Naive thymus-derived CD4-positive, alpha-beta T cell (primary cell): ENCODE measurements at places on chromosomes 2 and 18. TPM values are rescaled to one million over a fixed set of nuclear protein-coding genes. Genes with fewer than 3 reads are reported as not detected.

Gene MC2R
- total RNA-seq = not detected

Gene PROC
- not detected for total RNA-seq

Gene GAREM1
- total RNA-seq = 0.13 TPM

DNA sequence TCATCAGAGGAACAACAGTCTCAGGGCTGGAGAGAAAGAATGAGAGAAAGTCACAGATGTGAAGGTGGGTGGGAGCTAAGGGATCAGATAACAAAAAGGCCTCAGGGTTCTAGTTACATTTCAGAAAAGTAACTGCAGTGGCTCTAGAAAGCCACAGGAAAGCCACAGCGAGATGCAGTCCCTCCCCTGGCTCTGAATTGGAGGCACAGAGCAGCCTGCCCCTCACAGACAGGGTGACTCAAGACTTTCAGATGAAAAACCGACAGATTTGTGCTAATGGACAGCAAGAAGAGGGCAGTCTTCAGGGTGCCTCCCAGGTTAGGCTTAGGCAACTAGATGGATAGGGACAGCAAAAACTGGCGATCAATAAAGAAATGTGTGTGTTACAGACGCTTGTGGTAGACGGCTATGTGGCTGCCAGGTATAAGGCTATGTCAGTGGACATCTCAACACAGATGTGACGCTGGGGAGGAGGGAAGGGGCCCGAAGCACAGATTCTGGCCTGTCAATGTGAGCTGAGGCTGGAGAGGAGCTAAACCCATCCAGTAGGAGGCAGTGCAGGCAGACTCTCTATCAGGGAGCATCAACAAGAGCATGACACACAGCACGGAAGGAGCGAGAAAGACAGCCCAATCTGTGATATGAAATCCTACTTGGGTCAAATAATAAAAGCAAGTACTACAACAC lies 26.2 kb downstream of the UNC50 start:
- H3K4me1 ChIP-seq = peaks cover 46% of the 10 kb centered on the region
- peaks cover 74% of the 10 kb centered on the region for H3K36me3 ChIP-seq
- H3K27ac ChIP-seq = peak overlapping the region; percentile 56
- no peak overlapping the region for H3K4me3 ChIP-seq
- no peak for DNase-seq

DNA sequence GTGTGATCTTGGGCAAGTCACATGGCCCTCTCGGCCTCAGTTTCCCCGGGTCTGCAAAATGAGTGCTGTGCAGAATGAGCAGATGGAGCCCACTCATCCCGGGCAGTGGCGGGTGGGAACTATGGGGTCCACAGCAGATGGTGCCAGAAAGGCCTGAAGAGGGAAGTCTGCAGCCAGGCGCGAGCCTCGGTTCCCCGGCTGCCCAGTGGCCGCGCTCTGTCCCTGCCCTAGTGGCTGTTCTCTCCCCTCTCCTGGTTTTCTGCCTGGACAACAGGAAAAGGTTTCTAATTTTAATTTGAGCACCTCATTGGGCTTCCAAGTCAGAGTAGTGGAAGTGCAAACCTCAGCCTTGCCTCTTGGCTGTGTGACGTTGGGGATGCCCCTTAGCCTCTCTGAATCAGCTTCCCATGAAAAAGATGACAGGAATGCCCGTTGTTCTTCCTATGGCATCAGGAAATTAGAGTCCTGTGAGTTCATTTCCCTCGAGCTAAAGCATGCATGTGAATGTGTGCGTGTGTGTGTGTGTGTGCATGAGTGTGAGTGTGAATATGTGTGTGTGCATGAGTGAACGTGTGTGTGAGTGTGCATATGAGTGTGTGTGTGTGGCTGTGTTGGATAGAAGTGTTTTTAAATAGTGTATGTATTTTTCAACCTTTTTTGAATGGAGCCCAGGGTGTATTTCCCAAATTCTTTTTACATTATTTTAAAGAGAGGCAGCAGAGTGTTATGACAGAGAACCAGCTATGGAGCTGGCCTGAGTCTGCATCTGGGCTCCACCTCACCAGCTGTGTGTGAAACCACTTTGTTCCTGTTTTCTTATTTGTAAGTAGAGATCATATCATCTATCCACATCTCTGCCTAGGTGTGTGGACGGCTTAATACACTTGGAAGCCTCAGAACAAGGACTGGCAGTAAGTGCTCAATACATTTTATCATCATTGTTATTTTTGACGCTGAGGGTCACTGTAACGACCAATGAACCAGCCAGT lies 41.3 kb downstream of the RRM2 start:
- no peak overlapping the region for H3K4me3 ChIP-seq
- H3K36me3 ChIP-seq = no peaks in the 10 kb centered on the region
- H3K27ac ChIP-seq = no peak overlapping the region
- H3K27me3 ChIP-seq = no peaks in the 10 kb centered on the region

GRCh38 chr2:10392951-10393639 lies 55.0 kb downstream of the ODC1 start:
- H3K27me3 ChIP-seq = no peaks in the 10 kb centered on the region
- peaks cover 4% of the 10 kb centered on the region for H3K4me1 ChIP-seq
- no peak overlapping the region for H3K4me3 ChIP-seq
- H3K27ac ChIP-seq = no peak overlapping the region
- DNase-seq = no peak

GRCh38 chr2:212928681-212929080 lies 222.7 kb downstream of the IKZF2 start:
- no peak overlapping the region for H3K4me3 ChIP-seq
- DNase-seq = no peak
- H3K27me3 ChIP-seq = no peaks in the 10 kb centered on the region
- H3K27ac ChIP-seq = no peak overlapping the region
- H3K4me1 ChIP-seq = no peaks in the 10 kb centered on the region
- no peaks in the 10 kb centered on the region for H3K36me3 ChIP-seq
